ENCODE measurements at places on chromosomes 1 and 21.

GRCh38 chr1:16644193-16644481 is 22.6 kb downstream of the RNU1-3 start:
- no peak for DNase-seq

DNA sequence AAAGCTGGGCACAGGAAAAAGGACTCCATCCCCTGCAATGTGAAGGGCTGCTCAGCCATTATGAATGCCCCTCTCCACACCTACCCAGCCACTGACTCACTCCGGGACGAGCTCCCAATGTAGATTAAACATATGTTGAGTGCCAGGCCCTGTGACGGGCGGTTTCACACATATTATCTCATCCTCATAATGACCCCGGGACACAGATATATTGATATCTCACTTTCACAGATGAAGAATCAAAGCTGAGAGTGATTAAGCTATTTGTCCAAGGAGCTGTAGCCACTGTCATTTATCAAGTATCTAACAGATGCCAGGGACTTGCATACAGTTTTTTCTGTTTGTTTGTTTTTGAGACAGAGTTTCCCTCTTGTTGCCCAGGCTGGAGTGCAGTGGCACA is 35.0 kb upstream of the SLC30A1 start:
- no peak for DNase-seq

GRCh38 chr1:233459470-233459945 is 132.0 kb downstream of the MAP3K21 start:
- no peak for DNase-seq

- no peak for DNase-seq
Measured at GRCh38 chr1:40032240-40032891, 8.2 kb upstream of the CAP1 start.

DNA sequence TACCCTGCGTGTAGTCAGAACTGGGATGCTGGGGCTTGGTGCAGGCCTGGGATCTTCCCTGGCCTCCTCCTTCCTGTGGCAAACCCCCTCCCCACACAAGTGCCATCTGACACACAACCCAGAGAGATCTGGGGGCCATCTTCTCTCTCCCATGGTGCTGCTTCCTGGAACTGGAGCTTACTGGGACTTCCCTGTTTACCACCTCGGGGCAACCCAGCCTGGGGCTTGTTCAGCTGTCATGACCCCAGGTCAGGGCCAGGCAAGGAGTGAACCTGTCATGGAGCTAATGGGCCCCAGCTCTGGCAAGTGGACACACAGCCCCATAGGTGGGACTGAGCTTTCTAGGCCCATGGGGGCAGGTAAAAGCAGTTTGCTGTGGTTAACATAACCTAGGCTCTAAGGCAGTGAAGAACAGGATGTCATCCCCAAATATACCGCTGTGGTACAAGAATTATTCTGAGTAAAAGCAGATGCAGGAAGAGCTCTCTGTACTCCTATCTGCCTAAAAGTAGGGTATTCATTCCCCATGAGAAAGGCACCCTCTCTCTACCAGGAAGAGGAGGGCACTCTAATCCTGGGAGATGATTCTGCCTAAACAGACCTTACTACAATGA is 2.4 kb downstream of the TRIM11 start:
- DNase-seq = no peak

- no peak for DNase-seq
Measured at GRCh38 chr1:178451529-178451928, 45.2 kb downstream of the CLEC20A start.

GRCh38 chr1:32247983-32248889 is 1.2 kb downstream of the FAM167B start:
- DNase-seq = no peak

- no peak for DNase-seq
Measured at GRCh38 chr1:159152031-159152430, 19.4 kb upstream of the CADM3 start.

DNA sequence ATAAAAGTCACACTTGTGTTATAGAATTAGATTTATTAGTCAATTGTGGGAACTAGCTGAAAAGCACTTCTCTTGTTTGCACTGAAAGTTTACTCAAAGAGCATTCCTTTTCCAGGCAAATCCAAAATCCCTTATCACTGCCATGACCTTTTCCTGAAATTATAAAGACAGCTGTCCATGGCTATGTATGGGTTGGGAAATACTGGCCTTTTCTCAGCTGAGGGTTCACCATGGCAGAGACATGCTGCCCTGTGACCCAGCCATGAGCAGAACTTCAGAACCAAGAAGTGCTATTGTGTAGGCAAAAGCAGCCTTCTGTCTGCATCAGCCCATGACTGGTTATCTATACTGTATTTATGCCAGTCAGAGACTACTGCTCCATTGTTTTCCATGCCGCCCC is 9.8 kb upstream of the EDEM3 start:
- no peak for DNase-seq

GRCh38 chr1:70909262-70909822 is 138.3 kb downstream of the PTGER3 start:
- DNase-seq = no peak

DNA sequence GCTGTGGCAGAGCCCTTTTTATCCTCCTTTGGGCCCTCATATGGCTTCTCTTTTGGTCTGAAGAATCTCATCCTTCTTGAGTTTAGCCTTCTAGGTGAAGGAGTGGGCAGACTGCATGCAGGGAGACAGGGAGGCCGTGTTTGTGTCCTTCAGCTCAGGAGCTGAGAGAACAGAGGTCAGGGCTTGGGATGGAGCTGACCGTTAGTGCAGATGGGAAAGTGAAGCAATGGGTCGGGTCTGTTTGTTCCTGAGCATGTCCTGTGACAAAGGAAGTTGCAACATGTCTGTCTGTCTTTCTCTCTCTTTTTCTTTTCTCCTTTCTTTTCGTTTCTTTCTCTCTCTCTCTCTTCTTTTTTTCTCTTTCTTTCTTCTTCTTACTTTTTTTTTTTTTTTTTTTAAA is 14.9 kb downstream of the MAPKAPK2 start:
- no peak for DNase-seq

- no peak for DNase-seq
Measured at GRCh38 chr1:6683434-6683833, 18.2 kb downstream of the DNAJC11 start.

DNA sequence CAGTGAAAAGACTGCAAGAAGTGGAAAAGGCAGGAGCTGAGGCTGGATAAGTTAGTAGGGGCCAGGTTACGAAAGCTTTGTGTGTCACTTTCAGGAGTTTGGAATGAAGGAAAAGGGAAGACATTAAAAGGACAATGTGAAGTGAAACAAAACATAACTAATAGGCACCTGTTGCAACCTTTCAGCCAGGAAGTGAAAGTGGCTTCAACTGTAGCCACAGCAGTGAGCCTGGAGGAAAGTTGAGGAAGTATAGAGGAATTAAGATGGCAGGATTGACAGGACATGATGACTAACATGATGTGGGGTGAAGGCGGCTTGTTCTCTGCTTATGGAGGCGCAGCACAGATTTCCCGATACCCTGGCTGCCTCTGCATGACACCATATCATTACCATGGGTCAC is 68.9 kb downstream of the C4BPA start:
- no peak for DNase-seq

DNA sequence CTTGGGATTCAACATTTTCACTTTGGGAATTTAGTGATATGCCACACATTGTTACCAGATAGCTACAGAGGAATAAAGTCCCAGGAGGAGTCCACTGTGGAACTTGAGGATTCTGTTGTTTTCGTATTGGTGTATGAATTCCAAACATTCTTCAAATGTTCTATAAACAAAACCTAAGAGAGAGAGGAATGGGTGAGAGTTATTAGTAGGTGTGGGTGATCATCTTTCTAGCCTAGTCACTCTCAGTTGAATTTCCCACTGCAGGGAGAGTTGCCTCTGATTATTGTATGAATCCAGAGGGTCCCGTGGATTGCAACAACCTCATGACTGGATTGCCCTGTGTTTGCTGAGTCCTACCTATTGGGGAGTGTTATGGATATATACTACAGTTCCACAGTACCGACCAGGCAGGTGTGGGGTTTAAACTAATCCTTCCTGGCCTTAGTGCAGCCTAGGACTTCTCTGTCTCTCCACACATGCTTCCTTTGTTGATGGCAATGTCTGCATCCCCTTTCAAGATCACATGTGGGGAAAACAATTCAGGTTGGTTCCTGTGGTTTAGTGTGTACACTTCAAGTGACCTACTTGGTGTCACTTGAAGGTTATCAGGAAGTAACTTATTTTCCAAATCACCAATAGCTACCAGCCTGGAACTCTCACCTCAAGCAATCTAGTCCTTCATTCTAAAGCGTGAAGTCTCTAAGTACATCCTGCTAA is 91.8 kb downstream of the ADCY10 start:
- DNase-seq = no peak

DNA sequence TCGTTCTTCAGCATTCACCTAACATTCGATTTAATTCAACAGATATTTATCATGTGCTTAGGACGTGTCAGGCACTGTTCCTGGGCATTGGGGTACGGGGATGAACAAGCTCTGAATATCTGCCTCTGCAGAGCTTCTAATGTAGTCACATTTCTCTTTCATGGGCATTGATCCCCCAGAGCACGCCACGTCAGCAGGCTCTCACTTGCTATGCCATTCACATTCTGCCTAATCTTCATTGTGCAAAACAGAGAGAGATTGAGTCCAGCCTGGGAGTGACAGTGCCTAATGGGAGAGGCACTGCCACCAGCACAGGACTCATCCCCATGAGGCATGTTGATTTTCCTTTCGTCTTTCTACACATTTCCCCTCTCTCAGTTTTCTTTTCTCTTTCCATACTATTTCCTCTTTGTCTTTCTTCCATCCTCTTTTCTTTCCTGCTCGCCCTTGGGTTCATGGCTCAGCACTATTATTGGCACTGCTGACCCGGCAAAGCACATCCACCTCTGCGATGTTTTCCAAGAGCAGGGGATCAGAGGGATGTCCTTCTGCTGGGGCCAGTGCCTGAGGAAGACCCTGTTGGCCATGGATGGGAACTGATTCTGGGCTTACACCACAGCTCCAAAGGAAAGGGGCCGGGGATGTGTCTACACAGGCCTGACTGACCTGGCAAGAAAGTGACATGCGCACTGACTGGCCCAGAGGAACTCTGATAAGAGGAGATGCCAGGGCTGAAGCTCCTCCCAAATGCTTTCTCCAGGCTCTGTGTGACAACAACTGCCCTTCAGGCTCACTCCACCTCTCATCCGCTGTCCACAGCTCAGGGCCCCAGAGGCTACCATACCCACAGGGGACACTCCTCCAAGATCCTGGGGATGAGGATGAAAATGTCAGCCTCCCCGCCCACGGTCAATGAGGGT is 195.9 kb downstream of the TOMM20 start:
- DNase-seq = no peak

- no peak for DNase-seq
Measured at GRCh38 chr21:33300701-33301631, 23.8 kb upstream of the IFNAR1 start.

- DNase-seq = no peak
Measured at GRCh38 chr1:236024641-236025040, 40.2 kb downstream of the NID1 start.

- no peak for DNase-seq
Measured at GRCh38 chr1:231807541-231807940, 181.0 kb downstream of the DISC1 start.

GRCh38 chr1:184405801-184406142 is 18.9 kb downstream of the C1orf21 start:
- DNase-seq = no peak

GRCh38 chr1:16165548-16165947 is 9.7 kb upstream of the EPHA2 start:
- no peak for DNase-seq

- no peak for DNase-seq
Measured at GRCh38 chr21:32529679-32530078, 55.6 kb downstream of the TCP10L start.

- no peak for DNase-seq
Measured at GRCh38 chr1:201561195-201561564, 22.3 kb downstream of the NAV1 start.

DNA sequence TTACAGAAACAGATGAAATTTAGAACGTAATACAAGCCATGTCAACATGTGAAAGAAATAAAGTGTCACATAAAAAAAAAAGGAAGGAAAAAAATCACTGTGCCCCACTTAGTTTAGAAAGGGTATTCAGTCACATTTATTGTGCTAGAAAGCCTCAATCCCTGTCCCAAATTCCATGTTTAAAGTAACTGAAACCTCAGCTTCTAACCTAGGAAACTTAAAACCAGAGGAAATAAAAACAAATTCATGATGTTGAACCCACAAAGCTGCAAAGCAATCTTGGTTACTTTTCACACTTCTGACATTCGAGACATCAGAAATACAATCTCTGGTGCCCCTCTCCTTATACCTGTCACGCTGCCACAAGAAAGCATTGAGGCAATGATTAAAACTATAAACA is 101.8 kb downstream of the NBPF12 start:
- no peak for DNase-seq

DNA sequence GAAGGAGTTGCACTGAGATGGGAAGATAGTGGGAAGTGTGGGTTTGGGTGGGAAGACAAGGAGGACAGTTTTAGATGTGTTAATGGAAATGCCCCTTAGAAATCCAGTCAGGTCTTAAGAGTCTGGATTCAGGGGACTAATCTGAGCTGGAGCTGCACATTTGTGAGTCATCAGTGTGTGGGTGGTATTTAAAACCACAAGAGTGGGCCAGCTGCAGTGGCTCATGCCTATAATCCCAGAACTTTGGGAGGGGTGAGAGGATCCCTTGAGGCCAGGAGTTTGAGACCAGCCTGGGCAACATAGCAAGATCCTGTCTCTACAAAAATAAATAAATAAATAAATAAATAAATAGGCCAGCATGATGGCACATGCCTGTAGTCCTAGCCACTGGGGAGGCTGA is 40.9 kb upstream of the SLC6A9 start:
- DNase-seq = no peak

DNA sequence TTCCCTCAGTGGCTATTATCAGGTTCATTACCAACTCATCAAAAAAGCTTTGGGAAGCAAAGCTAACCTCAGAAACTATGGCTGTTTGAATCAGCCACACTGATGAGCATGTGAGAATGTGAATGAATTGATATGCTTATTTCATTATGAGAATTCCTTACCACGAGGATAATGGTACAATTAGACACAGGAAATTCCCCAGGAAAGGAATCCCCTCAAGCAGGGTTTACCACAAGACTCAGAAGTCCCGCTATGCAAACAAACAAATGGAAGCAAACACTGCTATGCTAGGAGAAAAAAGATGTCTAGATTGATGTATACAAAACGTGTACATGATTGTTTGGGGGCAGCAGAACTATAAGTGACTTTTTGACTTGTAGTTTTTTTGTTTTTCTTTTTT is 205.0 kb downstream of the HMCN1 start:
- no peak for DNase-seq

- no peak for DNase-seq
Measured at GRCh38 chr1:2432441-2432844, 20.1 kb upstream of the PEX10 start.

GRCh38 chr21:15986277-15986676 is 256.5 kb downstream of the USP25 start:
- no peak for DNase-seq

Data from GOT3 (cell line).